Stimulated activated CD8-positive, alpha-beta memory T cell treated with anti-CD3 and anti-CD28 coated beads, Interleukin-12 subunit alpha, Interleukin-12 subunit beta, amount 100 ng/mL, for 4 hours (primary cell): ENCODE measurements at places on chromosomes 2 and 18.

- no peak for DNase-seq
Measured at GRCh38 chr2:101349893-101350662, 37.2 kb downstream of the CREG2 start.

GRCh38 chr2:88875736-88876135 is 184.3 kb downstream of the RPIA start:
- no peak for DNase-seq

DNA sequence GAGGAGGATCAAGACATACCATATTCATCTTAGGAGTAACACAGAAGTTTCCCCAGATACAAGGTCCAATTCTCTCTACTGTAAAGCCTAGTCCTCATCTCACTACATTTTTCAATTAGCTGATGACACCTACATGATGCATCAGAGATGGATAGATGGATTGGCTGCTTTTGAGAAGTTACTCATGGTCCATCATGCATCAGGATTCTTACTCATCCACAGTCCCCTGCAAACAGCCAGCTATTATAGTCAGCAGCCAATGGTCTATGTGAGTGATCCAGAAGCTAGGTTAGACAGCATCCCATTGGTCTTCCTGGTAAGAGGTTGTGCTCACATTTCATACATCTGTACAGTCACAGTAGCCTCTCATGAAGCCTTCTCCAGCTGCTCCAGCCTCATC is 154.5 kb upstream of the NRP2 start:
- no peak for DNase-seq

- no peak for DNase-seq
Measured at GRCh38 chr2:231203087-231203486, 4.7 kb downstream of the ARMC9 start.

- DNase-seq = no peak
Measured at GRCh38 chr2:146467425-146467824, 1377.4 kb upstream of the ACVR2A start.

DNA sequence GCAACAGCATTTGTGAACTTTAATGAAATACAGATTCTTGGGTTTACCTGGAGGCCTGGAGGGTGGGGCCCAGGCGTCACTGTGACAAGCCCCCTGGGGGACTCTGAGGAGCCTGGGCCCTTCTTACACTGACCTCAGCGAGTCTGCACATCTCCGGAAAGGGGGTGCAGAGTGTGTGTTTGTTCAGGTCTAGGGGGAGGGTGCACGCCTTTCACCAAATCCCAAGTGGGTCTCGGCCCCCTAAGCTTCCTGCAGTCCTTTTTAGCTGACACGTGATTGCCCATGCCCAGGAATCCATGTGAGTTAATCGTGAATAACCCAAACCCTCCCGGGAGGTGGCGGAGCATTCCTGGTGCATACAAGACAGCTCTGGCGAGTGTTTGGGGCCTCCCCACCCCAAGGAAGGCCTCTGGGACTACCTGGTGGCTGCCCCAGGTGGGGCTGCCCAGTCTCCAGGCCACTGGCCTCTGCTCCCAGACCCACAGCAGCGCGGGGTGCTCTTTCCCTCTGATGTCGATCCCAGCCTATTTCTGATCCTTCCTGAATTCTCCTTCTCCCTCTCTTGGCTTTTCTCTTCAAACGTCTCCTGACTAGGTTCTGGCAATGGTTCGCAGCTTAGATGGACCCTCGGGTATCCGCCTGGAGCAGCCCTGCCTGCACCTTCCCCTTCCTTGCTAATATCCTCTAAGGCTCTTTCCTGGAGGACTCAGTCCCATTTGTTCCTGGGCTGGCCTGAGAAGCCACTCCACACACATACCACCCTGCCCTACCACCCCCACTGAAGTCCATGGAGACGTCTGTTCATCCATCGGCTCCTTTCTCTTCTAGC is 10.0 kb downstream of the NGEF start:
- no peak for DNase-seq
